ENCODE measurements at places on chromosomes 12 and 14. TPM values are rescaled to one million over a fixed set of nuclear protein-coding genes. Genes with fewer than 3 reads are reported as not detected.

The LUM gene
- total RNA-seq = 1.2 TPM

The RDH12 gene
- total RNA-seq = not detected

The SLC17A8 gene
- total RNA-seq = not detected

The HNF1A gene
- total RNA-seq = not detected

All from endothelial cell of coronary artery (primary cell).